ENCODE measurements at places on chromosomes 4 and X.

- no peak for DNase-seq
These were observed 65.4 kb upstream of the FAM9C start for GRCh38 chrX:13109817-13110216.

DNA sequence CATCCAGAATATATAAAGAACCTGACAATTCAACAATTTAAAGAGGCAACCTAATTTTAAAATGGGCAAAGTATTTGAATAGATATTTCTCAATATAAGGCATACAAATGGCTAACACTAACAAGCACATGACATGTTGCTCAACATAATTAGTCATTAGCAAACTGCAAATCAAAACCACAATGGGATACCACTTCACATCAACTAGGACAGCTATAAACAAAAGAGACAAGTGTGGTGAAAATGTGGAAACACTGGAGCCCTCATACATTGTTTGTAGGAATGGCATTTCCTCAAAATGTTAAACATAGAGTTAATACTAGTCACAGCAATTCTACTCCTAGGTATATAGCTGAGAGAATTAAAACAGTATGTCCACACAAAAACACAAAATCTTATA is 96.7 kb downstream of the CORIN start:
- no peak for DNase-seq

- DNase-seq = no peak
These were observed 36.5 kb downstream of the EFNB1 start for GRCh38 chrX:68865300-68865699.

DNA sequence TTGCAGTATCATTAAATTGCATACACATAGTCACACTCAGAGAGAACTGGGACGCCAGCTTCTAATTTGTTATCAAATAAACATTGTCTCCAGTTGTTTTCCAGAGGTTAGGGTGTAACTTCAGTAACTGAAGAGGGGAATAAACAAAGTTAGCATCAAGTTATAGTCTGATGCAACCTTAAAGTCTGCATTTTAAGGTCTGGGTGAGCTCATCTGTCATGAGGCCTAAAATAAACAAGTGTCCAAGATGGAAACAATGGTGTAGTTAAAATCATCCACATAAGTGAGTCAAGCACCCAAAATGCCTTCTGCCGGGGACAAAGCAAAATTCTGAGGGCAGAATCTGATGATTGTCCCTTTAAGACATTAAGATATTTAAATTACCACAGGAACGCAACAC is 70.3 kb upstream of the EMCN start:
- no peak for DNase-seq

GRCh38 chr4:136203199-136203598 is 1329.1 kb downstream of the PCDH18 start:
- DNase-seq = no peak

DNA sequence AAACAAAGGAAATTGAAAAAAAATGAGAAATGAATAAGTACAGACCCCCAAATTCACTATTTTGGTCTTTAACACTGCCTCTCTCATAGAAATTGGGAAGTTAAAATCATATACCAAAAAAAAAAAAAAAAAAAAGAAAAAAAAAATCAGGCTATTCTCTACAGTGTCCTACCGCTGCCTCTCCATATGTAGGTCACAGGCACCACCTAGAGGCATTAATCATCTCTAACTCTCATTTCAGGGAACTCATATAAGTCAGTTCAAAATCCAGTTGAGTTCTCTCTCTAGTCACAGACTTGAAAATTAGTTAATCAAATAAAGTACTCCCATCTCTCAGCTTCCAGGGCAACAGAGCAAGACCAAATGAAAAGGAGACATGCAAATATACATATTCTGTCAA is 47.9 kb downstream of the COX18 start:
- DNase-seq = peak; percentile 13

GRCh38 chr4:53113431-53114225 is 251.5 kb downstream of the RASL11B start:
- no peak for DNase-seq

DNA sequence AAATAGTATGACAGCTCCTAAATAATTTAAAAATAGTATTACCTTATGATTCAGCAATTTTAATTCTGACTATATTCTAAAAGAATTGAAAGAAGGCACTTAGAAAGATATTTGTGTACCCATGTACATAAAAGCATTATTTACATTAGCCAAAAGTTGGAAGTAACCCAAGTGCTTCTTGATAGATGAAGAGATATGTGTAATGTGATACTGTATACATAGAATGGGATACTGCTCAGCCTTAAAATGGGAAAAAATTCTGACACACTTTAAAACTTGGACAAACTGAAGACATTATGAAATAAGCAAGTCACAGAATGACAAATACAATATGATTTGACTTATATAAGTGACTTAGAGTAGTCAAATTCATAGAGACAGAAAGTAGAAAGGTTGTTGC is 112.2 kb downstream of the IDS start:
- DNase-seq = no peak

DNA sequence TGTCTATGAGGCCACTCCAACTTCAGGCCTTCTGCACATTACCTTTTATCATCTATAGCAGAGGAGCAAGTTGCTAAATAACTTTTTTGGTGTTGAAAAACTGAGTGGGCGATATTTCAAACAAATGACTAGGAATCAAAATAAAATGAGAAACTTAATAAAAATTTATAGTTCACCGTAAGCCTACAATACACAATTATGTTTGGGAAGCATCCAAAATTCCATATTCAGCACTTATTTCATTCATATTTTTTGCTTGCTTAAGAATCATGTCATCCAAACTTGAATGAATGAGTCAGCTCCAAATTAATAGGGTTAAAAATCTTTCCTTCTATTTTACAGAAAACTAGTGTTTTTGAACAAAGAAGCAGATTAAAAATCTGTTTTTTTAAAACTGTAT is 119.1 kb downstream of the SH3RF1 start:
- no peak for DNase-seq

- no peak for DNase-seq
These were observed 13.8 kb upstream of the FGFBP2 start for GRCh38 chr4:15976456-15977447.

DNA sequence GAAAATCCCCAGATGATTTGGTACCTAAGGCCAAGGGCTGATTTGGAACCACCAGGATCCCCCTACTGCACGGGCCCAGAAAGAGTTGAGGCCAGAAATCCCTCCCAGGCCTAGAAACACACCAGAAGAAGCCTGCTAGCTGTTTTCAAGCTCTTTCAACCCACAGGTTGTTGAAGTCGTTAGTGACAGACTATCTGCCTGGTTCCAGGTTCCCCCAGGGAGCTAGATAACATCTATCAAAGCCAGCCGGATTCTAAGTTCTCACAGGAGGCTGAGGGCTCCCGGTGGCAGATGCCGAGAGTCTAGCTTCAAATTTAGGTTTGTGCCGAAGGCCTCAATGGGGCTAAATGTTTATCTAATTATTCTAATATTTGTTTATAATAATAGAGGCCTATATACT is 132.0 kb upstream of the ATP6AP2 start:
- no peak for DNase-seq

DNA sequence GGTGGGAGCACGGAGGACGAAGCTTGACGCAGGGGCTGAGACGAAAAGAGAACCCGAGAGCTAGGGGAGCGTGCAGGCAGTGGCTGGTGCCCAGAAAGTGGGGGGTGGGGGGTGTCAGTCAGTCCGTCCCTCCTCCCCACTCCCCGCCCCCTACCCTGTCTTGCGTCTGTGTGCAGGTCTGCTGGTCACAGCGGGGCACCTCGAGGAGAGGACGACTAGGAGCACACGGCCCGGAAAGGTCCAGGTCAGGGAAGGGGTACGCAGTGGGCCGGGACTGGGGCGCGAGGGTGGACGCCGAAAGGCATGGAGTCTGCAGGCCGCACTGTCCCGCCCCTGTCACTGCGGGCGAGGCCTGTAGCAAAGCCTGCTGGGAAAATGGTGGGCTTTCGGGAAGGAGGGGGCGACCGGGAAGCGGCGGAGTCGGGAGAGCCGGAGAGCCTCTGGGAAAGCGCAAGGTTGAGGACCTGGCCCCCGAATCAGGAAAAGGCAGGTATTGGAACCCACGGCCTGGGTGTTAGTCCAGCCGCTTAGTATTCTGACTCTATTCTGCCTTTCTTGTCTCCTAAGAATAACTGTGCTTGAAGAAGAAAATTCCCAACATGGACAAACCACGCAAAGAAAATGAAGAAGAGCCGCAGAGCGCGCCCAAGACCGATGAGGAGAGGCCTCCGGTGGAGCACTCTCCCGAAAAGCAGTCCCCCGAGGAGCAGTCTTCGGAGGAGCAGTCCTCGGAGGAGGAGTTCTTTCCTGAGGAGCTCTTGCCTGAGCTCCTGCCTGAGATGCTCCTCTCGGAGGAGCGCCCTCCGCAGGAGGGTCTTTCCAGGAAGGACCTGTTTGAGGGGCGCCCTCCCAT is 769 bp downstream of the TCEAL1 start:
- DNase-seq = peak; percentile 41

Measured in GDM1 (cell line).